OCI-M1 (cell line): ENCODE measurements at places on chromosomes 6 and 20.

DNA sequence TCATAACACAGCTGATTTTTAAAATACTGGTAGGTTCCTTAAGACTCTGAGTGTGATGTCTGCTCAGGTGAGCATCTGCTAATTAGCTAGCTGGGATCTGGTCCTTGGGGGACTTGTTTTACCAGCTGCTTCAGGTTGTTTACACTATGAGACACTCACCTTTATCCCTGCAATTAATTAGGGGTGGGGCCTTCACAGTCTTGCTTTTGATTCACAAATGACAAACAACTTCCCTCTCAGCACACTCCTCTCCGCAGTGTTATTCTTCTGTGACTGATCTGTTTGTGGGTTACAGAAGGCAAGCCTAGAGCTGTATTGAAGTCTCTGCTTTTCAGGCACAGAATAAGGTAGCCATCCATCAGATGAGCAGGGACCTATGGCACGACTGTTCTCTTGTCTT lies 62.0 kb upstream of the CD83 start:
- DNase-seq, result no peak

GRCh38 chr6:137510923-137511322 lies 16.7 kb upstream of the OLIG3 start:
- no peak for DNase-seq

DNA sequence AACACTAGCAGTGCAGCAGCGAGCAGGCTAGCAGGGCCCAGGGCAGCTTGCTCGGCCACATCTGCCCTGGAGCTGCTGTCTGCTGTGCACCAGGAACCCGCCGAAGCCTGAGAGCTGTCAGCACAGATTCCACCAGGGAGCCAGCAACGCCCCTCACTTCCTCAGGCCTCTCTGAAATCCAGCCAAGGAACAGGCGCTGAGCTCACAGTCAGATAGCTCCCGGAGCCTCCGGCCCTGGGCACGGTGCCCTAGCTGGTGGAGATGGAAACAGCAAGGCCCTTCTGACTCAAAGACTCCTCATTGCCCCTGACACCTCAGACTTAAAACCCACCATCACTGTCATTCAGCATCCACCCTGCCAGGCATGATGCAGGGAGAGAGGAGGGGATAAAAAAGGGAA lies 839.4 kb downstream of the MAFB start:
- DNase-seq, result no peak

DNA sequence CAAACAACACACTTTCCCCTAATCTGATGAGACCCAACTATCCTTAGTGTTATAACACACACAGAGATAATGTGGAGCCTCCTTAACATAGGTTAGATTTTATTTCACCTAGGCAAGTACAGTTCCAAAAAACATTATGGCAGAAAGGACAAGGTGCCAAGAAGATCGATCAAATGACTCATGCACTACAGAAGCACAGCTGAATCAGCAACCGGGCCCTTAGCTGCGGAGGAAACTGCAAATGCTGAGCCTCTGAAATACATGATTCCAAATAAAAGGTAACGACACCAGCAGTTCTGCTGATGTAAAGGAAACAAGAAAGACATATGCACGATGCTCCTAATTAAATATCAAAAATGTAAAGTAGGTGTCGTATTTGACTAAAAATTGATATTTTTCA lies 19.9 kb upstream of the MUC21 start:
- no peak for DNase-seq
